ENCODE measurements at places on chromosomes 1 and 21. TPM values are rescaled to one million over a fixed set of nuclear protein-coding genes. Genes with fewer than 3 reads are reported as not detected.

Gene EDARADD
- 10.1 TPM for total RNA-seq

Gene RGS4
- not detected for total RNA-seq

DNA sequence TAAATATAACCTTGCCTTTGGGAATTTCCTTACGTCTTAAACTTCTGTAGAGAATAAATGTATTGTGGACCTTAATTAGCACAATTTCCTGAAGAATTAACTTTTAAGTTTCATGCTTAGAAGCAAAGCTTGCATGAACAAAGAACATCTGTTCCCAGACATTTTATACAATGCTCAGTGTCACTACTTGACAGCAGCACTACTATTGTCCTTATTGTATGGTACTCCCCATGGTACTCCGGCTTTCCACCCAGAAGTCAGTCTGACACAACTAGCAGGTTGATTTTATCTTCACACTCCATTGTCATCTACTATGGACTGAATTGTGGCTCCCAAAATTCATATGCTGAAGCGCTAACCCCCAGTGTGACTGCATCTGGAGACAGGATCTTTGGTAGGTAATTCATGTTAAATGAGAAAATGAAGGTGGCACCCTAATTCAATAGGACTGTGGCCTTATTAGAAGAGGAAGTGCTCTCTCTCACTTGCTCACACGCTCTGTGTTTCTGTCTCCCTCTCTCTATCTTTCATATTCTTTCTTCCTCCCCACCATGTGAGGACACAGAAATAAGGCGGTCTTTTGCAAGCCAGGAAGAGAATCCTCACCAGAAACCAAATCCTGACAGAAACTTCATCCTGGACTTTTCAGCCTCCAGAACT, 10.7 kb upstream of the OR2B11 start:
- no peaks in the 10 kb centered on the region for H3K4me1 ChIP-seq
- H3K27me3 ChIP-seq: no peaks in the 10 kb centered on the region
- no peak overlapping the region for H3K4me3 ChIP-seq
- H3K36me3 ChIP-seq: no peaks in the 10 kb centered on the region
- DNase-seq: no peak
- no peak overlapping the region for H3K27ac ChIP-seq

Gene TMEM52
- total RNA-seq: 3.1 TPM

Gene ARID1A
- total RNA-seq: 77.2 TPM

GRCh38 chr21:15823486-15824150, 93.8 kb downstream of the USP25 start:
- no peaks in the 10 kb centered on the region for H3K4me1 ChIP-seq
- no peak overlapping the region for H3K27ac ChIP-seq
- peaks cover 14% of the 10 kb centered on the region for H3K36me3 ChIP-seq

DNA sequence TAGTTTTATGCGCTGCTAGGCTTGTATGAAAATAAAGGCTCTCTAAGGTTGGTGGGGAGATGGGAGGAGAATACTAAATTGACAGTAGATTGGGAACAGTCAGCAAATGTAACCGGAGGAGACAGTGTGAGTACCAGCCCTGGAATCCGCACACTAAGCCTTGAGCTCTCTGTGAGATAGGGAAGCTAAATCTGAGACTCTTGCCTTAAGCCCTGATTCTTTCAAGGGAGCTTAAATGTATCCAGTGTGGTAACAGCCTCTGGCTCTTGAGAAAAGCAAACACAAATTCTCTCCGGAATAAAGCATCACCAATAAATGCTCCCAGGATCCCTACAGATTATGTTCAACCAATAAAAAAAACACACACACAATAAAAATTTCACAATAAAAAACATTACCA, 33.0 kb upstream of the PDPN start:
- H3K27ac ChIP-seq: no peak overlapping the region
- no peaks in the 10 kb centered on the region for H3K27me3 ChIP-seq
- no peaks in the 10 kb centered on the region for H3K36me3 ChIP-seq
- no peak overlapping the region for H3K4me3 ChIP-seq
- H3K4me1 ChIP-seq: no peaks in the 10 kb centered on the region

GRCh38 chr1:116558140-116558549, 12.7 kb downstream of the CD58 start:
- no peaks in the 10 kb centered on the region for H3K27me3 ChIP-seq
- DNase-seq: no peak
- H3K36me3 ChIP-seq: no peaks in the 10 kb centered on the region
- no peak overlapping the region for H3K4me3 ChIP-seq
- H3K4me1 ChIP-seq: peaks cover 31% of the 10 kb centered on the region
- no peak overlapping the region for H3K27ac ChIP-seq

Gene COL8A2
- 5.6 TPM for total RNA-seq

Measured in suprapubic skin (tissue), 4 donors.